ENCODE measurements at places on chromosomes 3 and 15. TPM values are rescaled to one million over a fixed set of nuclear protein-coding genes. Genes with fewer than 3 reads are reported as not detected.

CCDC80 gene
- 67.9 TPM for polyA plus RNA-seq

SIDT1 gene
- polyA plus RNA-seq, result 2.6 TPM

PATL2 gene
- polyA plus RNA-seq, result 0.78 TPM

RASL12 gene
- polyA plus RNA-seq, result 12.7 TPM

FAM3D gene
- not detected for polyA plus RNA-seq

IL20RB gene
- polyA plus RNA-seq, result 1.3 TPM

GOLGA6L7 gene
- polyA plus RNA-seq, result 0.15 TPM

MINAR1 gene
- 1.3 TPM for polyA plus RNA-seq

CPLX3 gene
- not detected for polyA plus RNA-seq

EIF4A2 gene
- polyA plus RNA-seq, result 536 TPM

KCNMB3 gene
- polyA plus RNA-seq, result 4.7 TPM

ZIC4 gene
- 8.5 TPM for polyA plus RNA-seq

RARRES1 gene
- 2.6 TPM for polyA plus RNA-seq

SEMA7A gene
- 5.4 TPM for polyA plus RNA-seq

ZNF774 gene
- polyA plus RNA-seq, result 2.9 TPM

CCDC54 gene
- 2.8 TPM for polyA plus RNA-seq

ATP8B4 gene
- 1.9 TPM for polyA plus RNA-seq

RTP3 gene
- polyA plus RNA-seq, result 0.14 TPM

PPP2R3A gene
- polyA plus RNA-seq, result 66.8 TPM

KBTBD8 gene
- polyA plus RNA-seq, result 4.3 TPM

SI gene
- not detected for polyA plus RNA-seq

TRH gene
- polyA plus RNA-seq, result 0.34 TPM

GPR171 gene
- not detected for polyA plus RNA-seq

KLHL6 gene
- 1.5 TPM for polyA plus RNA-seq

SMAD6 gene
- 3.7 TPM for polyA plus RNA-seq

GNL3 gene
- 86.8 TPM for polyA plus RNA-seq

AADACL2 gene
- not detected for polyA plus RNA-seq

PLCB2 gene
- polyA plus RNA-seq, result 10.2 TPM

CCR8 gene
- not detected for polyA plus RNA-seq

FILIP1L gene
- 50.9 TPM for polyA plus RNA-seq

GABRA5 gene
- polyA plus RNA-seq, result 0.25 TPM

GP5 gene
- polyA plus RNA-seq, result 0.35 TPM

RNF123 gene
- 42.5 TPM for polyA plus RNA-seq

ARPP21 gene
- polyA plus RNA-seq, result 219 TPM

A4GNT gene
- not detected for polyA plus RNA-seq

DAPK2 gene
- polyA plus RNA-seq, result 4.4 TPM

TTBK2 gene
- 13.2 TPM for polyA plus RNA-seq

PAK6 gene
- polyA plus RNA-seq, result 0.83 TPM

RBP2 gene
- 0.32 TPM for polyA plus RNA-seq

XCR1 gene
- polyA plus RNA-seq, result 0.27 TPM

CSPG5 gene
- polyA plus RNA-seq, result 1.8 TPM

C2CD4A gene
- polyA plus RNA-seq, result 0.04 TPM

SENP8 gene
- polyA plus RNA-seq, result 5.9 TPM

TEX264 gene
- polyA plus RNA-seq, result 21.7 TPM

DUOXA2 gene
- polyA plus RNA-seq, result not detected

HIGD2B gene
- not detected for polyA plus RNA-seq

All from forelimb muscle (tissue), 1 donor.